ENCODE measurements at places on chromosomes 16 and 17.

- no peak for DNase-seq
These were observed 22.9 kb downstream of the ACSF3 start for GRCh38 chr16:89116341-89117226.

DNA sequence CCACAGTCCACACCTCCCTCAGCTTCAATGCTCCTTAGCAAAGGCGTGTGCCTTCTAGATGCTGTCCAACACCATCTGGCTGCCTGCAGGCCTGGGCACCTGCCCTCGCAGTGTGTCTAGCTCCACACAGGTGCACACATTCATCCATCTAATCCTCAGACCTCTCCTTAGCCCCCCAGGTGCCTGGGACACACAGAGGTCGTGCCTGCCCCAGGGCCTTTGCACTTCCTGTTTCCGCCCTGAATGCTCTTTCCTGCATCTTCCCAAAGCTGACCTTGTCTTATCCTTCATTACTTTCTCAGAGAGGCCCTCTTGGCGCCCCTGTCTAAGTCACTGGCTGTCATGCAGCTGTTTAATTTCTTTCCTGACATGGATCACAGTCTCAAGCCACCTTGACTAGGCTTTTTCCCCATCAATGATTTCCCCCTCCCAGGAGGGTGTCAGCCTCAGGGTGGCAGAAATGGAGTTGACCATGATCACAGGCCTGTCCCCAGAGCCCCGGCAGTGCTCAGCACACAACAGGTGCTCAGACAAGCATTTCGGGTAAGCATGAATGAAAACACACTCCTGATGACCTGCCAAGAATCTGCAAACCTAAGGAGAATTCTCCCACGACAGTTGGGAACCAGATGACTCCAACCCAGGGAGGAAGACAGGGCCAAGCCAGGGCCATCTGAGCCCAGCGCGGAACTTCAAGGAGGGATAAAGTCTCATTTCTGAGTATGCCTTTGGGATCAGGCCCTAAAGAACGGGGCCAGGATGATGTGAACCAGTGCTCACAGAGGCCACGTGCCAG lies 76.3 kb downstream of the LITAF start:
- no peak for DNase-seq

DNA sequence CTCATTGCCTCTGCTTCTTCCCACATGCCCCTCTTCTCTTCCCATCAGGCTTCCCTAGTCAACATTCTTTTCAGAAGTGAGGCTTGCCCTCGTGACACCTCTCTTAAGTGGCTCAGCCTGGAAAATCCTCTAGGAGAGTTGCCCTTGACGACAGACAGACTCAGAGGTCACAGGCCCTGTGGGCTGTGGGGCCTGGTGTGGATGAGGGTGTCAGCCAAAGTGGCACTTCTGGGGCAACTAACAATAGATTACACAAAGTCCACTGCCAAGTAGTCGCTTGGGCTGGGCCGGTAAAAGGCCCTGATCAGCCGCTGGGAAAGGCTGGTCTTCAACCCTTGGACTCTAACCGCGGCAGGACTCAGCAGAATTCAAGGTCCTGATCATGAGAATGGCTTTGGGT lies 33.7 kb upstream of the METTL16 start:
- no peak for DNase-seq

DNA sequence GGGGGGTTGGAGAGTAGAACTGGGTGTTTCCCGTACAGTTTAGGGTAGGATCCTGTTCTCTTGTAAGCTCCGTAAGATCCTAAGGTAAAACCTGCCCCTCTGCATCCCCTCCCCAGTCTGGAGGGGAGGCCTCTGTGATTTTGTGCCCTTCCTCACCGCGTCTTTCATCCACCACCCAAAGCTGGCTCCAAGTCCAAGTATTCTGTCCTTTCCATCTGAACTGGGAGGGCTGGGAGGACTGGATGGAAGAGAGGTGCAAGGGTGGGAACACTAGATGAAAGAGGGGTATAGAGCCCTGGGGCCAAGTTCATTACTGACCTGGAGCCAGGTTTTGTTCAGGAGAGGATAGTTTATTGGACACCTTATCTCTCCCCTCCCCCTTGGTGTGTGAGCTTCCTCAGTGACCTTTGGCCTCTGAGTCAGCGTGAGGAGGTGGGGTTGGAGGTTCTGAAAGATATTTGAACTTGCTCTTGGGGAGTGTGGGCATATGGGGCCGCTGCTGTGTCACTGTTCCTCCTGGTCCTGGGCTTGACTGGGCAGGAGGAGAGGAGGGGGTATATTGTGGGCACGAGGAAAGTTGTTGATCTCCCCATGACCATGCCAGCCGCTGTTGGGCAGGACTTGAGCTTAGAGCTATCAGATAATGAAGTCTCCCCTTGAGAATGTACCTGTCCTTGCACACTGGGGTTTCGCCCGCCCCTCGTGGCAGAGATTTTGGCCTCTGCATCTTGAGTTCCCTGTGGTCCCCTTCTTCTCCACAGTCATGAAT lies 1.6 kb downstream of the LASP1 start:
- peak; percentile 83 for DNase-seq

DNA sequence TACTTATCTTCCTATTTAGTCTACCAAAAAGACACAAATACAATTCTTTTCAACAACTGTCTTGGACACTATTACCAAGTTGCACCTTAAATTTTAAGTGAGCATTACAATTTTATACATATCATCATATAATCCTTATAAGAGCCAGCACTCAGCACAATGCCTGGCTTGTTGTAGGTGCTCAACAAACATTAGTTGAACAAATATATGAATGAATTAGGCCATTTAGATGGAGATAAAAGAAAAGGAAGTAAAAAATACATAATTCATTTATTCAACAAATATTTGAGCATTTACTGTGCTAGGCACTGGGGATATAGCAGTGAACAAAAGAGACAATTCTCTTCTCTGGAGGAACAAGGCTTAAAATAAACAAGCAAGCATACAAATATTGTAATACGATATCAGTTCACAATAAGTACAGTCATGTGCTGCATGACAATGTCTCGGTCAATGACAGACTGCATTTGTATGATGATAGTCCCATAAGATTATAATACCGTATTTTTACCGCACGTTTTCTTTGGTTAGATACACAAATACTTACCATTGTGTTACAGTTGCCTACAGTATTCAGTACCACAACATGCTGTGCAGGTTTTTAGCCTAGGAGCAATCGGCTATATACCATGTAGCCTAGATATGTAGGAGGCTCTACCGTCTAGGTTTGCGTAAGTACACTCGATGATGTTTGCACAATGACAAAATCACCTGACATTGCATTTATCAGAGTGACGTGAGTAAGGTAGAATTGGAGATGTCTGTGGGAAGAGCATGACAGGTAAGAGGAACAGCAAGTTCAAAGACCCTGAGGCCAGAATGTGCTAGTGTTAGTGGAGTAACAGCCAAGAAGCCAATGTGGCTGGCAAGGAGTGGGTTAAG lies 86.4 kb upstream of the HS3ST2 start:
- DNase-seq, result no peak

DNA sequence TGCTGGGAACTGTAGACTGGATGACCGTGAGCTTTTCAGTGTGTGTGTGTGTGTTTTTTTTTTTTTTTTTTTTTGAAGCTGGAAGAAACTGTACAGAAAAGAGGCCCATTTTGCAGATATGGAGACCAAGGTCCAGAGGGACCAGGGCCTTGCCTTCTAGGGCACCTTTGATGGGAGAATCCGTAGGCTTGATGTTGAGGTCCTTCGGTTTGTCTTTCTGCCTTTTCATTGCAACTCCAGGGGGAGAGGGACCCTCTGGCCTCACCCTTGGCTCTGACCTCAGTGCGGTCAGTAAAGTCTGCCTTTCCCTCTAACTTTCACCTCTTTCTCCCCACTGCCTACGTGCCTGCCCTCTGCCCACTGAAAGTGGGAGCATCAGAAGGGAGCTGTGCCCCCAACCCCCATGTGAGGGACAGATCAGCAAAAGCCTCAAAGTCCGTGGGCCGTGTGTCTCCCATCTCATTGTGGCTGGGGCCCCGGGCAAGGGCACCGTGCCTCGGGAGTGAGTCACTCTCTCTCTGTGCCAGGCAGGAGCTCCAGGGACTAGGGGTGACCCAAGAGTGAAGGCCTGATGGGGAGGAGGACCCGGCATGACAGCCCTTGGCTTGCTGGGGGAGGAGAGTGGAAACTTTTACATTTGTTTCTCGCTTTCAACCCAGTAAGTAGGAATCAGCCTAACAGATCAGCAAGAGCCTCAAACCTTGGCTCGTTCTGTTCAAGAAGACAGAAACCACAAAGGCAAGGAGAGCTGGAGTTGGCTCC lies 123.6 kb downstream of the CMIP start:
- no peak for DNase-seq

DNA sequence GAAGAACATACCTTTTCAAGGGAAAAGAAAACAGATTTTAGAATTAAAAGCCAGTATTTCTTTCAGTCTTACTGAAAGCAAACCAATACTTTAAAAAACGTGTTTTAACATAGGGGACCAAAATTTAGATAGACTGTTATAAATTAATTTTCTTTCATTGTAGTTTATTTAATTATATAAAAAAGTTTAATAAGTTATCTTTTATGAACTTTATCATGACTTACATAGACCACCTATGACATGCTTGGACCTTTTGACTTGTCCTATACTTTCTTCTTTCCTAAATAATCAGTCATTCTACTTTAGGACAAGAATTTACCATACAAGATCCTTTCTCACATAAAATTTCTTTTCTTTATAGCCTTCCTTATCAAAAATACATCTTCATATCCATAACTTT lies 102.0 kb upstream of the HAS3 start:
- no peak for DNase-seq

DNA sequence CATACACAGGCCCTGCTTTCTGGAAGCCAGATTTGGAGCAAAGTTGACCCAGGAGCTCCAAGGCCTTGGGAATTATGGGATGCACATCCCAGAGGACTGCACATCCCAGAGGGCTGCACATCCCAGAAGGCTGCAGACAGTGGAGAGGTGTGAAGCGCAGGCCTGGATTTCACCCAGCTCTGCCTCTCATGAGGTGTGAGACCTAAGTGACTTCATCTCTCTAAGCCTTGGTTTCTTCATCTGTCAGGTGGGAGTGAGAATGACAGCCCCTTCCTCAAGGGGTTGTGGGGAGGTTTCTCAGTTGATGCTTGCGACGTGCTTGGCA lies 102.3 kb downstream of the GSG1L start:
- no peak for DNase-seq

DNA sequence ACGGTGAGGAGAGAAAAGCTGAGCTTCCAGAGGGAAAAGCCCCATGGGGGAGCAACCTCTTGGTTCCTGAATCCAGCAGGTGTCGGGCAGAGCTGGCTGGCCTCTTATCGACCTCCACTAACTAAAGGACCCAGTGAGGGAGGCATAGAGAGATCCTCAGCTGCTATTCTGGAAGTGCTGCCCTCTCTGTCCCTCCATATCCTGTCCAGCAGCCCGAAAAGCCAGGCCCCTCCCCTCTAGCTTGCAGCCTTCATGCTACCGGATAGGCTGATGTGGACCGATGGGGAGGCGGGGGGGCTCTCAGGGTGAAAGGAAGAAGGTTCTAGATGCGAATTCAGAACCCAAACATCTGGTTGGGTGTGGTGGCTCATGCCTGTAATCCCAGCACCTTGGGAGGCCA lies 24.9 kb downstream of the MXRA7 start:
- no peak for DNase-seq

DNA sequence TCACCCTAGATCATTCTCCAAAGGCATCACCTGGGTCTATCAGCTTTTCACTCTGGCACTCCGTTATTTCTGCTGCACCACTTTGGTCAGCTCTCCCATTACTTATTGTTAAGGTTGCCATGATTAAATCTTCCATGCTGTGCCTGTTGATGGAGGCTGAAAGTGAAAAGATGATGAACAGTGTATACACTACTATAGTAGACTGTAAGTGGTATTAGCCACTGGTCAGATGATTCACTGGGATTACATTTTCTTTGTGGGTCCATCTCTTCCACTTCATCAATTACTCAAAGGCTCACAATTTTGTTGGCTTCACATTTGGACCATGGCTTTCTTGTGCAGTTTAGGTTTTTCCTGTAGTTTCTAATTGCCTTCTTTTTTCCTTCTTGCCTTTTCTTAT lies 15.9 kb upstream of the LGALS9 start:
- no peak for DNase-seq

DNA sequence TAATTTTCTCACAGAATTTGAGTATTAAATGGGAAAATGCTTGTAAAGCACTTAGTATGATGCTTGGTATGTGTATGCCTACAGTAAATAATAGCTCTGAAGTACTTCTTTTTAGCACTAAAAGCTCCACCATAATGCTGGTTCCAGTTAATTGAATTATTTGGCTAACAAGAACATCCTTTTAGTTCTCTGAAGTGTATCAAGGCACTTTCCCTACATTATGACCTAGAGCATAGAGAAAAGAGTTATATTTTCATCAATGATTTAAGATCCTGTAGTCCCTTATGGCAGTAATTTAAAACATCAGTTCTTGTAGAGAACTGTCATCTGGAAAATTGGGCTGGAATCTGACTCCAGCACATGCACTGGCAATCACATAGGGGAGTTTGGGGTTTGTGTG lies 21.9 kb upstream of the PHAF1 start:
- DNase-seq, result no peak

- no peak for DNase-seq
These were observed 41.5 kb downstream of the C16orf82 start for GRCh38 chr16:27108051-27108770.

DNA sequence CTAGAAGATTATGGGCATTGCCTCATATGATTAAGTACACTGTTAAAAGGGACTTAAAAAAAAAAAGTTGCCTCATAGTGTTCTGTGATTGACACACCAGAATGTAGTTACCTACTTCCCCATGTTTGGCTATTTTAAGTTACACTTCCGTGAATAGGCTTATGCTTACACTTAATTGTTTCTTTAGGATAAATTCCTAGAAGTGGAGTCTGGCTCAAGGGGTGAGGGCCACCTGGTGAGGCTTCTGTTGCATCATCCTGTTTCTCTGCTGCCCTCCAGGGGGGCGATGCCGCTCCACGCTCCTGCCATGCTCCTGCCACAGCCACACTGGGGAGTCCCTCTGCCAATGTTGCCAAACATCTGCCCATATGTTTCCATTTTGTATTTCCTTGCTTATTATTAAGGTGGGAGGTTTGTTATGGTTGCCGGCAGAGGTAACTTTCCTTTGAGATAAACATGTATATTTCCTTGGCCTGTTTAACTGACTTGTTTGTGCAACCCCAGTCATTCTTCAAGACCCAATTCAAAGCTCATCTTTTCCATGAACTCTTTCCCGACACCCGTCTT lies 73.1 kb downstream of the KSR1 start:
- DNase-seq, result no peak

DNA sequence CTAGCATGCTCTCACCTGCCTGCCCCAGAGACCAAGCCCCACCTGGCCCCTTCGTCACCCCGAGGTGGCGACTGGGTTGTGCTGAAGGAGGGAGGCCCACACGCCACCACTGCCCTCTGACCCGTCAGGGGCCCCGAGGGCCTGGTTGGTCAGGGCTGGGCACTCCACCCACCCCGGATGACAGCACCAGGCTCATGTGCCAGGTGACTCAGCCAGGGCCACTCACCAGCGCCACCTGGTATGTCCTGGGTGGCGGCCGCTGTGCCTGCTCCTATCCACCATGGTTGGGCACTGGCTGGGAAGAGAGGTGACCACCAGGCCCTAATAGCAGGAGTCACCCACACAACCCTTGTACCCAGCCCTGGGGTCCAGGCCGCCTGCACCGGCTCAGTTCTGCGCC lies 68.9 kb downstream of the JPH3 start:
- no peak for DNase-seq

- DNase-seq, result no peak
These were observed 12.7 kb upstream of the SSTR2 start for GRCh38 chr17:73151916-73152632.

GRCh38 chr17:34579017-34579946 lies at the start of gene TMEM132E:
TMEM132E (plus strand) TSS chr17:34579582; CDS start chr17:34581077, 1,495 bp downstream.
- peak; percentile 30 for DNase-seq

- no peak for DNase-seq
These were observed 305.2 kb downstream of the SEC14L1 start for GRCh38 chr17:77445760-77446532.

All from tibial artery (tissue), 4 donors.